Activated naive CD8-positive, alpha-beta T cell treated with anti-CD3 and anti-CD28 coated beads for 36 hours (primary cell): ENCODE measurements at places on chromosomes 12 and 14. TPM values are rescaled to one million over a fixed set of nuclear protein-coding genes. Genes with fewer than 3 reads are reported as not detected.
A peak's percentile ranks its signal among the peaks of the same experiment; 100 is the strongest.

CIROP gene
- not detected for total RNA-seq

C14orf132 gene
- total RNA-seq = 2.2 TPM

PLEKHH1 gene
- total RNA-seq = 2.4 TPM

DNA sequence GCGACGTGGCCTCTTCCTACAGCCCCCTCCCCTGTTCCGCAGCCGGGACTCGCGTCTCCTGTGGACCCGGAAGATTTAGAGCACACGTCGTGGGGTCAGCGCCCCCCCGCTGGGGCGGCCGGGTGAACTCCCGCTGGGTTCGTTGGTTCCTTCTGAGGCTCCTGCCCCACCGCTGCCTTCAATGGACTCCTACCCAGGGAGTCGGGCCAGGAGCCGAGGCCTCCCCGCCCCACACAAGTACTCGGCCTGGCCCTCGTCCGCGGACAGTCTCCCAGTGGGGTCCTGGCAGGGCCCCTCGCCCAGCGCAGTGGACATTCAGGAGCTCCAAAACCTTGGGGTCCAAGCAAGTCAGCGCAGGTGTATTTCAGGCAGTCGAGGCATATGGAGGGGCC, 1.2 kb downstream of the MMP17 start:
- H3K4me1 ChIP-seq = peaks cover 11% of the 10 kb centered on the region
- H3K36me3 ChIP-seq = no peaks in the 10 kb centered on the region
- peaks cover 68% of the 10 kb centered on the region for H3K27me3 ChIP-seq
- DNase-seq = no peak
- H3K4me3 ChIP-seq = peak overlapping the region; percentile 51
